Tracheal epithelial cell (primary cell): ENCODE measurements at places on chromosomes 7 and 10. TPM values are rescaled to one million over a fixed set of nuclear protein-coding genes. Genes with fewer than 3 reads are reported as not detected.

The KRIT1 gene
- 21.7 and 36.2 TPM in 2 replicates for total RNA-seq

The ORC5 gene
- 20.7 and 32.0 TPM in 2 replicates for total RNA-seq

The HDAC9 gene
- total RNA-seq = 8.1 and 52.8 TPM in 2 replicates

The KNDC1 gene
- total RNA-seq = under 0.01 and 0.21 TPM in 2 replicates

The PRSS37 gene
- total RNA-seq = not detected in 2 replicates

The SEMA3D gene
- 0.64 TPM in 1 of 2 replicates, not detected in the other for total RNA-seq

The ASZ1 gene
- not detected in 2 replicates for total RNA-seq

The SRI gene
- 80.1 and 142 TPM in 2 replicates for total RNA-seq

The CCL24 gene
- not detected in 2 replicates for total RNA-seq

The SAP25 gene
- not detected in 2 replicates for total RNA-seq

The TUBB8 gene
- total RNA-seq = not detected in 2 replicates

The LIPN gene
- not detected in 2 replicates for total RNA-seq

The ANKRD61 gene
- total RNA-seq = 0.21 and 0.48 TPM in 2 replicates

The GPR26 gene
- total RNA-seq = not detected in 2 replicates

The NYAP1 gene
- total RNA-seq = 0.85 and 1.4 TPM in 2 replicates

The AMZ1 gene
- total RNA-seq = under 0.01 and 0.24 TPM in 2 replicates

The CRYGN gene
- not detected in 2 replicates for total RNA-seq

The AGMO gene
- 0.24 and 0.43 TPM in 2 replicates for total RNA-seq

The GPR37 gene
- total RNA-seq = 1.1 and 1.4 TPM in 2 replicates

The CPA2 gene
- 0.43 TPM in 1 of 2 replicates, not detected in the other for total RNA-seq

The PPP1R17 gene
- total RNA-seq = not detected in 2 replicates
